ENCODE measurements at places on chromosomes 7 and 10.

DNA sequence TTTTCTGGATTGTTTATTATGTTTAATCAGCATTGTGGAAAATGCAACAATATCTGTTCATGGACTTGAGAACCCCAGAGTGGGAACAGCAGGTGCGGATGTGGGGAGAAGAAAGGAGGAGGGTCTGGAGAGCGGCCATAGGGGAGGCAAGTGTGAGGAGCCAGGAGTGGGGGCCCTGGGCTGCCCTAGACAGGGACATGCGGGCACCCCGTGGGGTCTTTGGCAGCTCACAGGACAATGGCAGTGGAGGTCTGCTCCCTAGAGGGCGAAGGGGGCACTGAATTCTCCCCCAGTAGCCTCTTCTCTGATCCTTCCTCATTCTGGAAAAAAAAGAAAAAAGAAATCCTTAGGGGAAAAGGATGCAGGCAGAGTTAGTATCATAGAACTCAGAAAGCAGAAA is 8.9 kb downstream of the TMEM176B start:
- DNase-seq = no peak

- no peak for DNase-seq
These were observed 655.9 kb downstream of the SDK1 start for GRCh38 chr7:3956949-3957348.

- DNase-seq = no peak
These were observed 191.9 kb downstream of the ETV1 start for GRCh38 chr7:13797545-13797944.

- DNase-seq = no peak
These were observed 20.7 kb downstream of the ABI1 start for GRCh38 chr10:26839966-26840627.

- DNase-seq = no peak
These were observed 2.5 kb upstream of the TMEM178B start for GRCh38 chr7:141071260-141071854.

DNA sequence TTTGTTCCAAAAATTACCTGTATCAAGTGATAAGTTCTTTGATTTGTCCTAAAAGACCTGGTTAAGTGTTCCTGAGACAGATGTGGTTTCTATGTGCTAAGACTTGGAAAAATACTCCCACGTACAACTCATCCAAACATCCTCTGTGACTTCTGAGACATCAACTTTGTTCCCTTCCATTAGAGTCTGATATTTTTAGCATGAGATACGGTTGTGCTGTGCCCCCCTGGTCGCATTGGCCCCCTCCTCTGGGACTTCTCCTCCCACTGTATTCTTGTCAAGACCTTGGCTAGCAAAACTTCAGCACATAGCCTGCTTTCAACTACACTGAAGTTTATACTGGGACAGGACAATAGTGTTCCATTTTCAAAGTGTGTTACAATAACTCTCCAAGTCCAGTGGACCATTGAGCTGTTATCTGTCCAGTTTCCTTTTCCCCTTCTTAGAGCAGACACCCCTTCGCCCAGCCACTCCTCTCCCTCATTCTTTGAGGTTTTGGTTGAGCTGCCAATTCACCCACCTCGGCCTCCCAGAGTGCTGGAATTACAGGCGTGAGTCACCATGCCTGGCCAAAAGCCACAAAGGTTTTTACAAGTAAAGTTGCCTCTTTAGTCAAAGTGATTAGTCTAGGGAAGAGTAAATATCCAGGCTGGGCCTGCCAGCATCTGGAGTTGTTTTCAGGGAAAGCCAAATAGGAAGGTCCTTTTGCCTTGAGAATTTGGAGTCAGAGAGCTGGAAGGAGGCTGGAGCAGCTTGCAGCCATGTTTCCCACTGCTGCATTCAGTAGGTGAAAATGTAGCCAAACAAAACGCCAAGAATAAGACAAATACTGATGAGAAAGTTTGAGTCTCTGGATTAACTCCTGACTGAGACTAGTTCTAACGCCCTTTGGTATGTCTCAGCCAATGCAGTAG is 17.8 kb upstream of the PDLIM1 start:
- no peak for DNase-seq

- no peak for DNase-seq
These were observed 991 bp downstream of the SEMA4G start for GRCh38 chr10:100970076-100970913.

DNA sequence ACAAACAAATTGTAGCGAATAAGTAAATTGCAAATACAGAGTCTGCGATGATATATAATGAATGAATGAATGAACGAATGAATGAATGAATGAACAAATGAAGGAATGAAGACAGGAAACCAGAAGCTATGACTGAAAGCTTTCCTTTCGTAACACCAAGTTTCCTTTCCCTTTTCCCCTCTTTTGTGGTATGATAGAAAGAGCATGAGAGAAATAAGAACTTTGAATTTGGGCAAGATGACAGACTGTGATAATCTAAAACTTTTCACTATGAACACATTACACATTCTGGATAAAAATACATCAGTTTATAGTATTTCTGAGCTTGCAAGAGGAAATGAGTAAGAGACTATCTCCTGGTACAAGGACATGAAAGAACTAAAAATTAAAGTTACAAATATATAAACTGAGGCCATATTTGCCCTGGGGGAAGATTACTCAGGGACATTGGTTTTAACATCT is 8.4 kb upstream of the UCN3 start:
- no peak for DNase-seq

DNA sequence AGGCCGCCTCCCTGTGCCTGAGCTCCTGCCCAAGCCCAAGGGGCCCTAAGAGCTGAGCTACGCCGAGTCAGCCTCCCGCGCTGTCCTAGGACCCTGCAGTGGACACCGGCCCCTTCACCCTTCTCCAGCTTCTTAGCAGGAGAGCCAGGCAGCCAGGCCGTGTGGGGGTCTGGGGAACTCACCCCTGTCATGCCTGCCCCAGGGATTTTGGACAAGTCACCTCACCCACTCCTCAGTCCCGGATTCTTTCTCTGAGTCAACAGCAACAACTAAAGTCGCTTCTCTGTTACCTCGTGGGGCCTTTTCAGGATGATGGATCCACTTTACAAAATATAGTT is 79.3 kb downstream of the MKI67 start:
- no peak for DNase-seq

DNA sequence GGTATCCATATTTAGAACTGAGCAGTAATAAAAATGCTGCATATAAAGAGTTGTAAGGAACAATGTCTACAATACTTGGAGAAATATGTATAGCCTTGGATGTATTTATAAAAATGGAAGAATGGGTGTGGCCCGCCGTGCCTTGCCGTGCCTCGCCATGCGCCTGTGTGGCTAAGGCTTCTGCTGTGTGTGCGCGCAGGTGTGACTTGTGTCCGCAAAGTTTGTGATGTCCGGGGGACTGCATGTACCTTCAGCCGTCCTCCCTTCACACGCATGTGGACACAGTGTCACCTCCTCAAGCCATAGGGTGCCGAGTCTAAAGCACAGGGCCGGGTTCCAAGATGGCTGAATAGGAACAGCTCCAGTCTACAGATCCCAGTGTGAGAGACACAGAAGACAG is 9.8 kb downstream of the SAMD9 start:
- no peak for DNase-seq

DNA sequence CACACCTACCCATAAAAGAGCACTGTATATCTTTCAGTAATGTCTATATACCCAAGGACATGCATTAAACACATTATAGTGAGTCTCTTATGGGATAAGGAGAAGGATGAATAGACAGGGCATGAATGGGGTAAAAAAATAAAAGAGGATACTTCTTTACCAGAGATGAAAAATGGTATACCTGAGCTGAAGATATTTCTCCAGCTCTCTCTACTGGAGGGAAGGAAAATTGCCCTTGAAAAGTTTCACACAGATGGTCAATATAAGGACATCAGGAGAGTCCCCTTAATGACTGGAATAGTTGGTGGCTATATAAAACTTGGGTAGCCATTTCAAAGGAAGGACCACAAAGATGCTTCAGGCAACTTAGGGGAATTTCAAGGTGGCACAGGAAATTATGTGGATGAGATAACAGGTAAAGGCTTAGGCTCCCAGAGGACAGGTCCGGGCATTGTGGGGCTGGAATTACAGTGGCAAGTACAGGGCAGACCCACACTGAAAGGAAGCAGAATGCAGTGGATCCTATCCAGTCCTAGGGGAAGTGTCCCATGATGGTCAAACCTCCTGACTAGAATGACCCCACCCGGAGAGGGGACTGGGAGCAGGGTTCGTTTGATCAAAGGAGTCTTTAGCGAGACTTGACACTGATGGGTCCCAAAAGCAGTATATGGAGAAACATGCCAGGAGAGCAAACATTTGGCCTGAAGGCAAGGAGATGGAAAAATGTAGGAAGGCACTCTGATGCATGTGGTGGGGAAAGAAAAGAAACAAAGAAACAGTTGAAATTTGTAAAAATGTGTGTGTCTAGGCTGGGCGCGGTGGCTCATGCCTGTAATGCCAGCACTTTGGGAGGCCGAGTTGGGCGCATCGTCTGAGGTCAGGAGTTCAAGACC is 35.6 kb downstream of the PLAU start:
- DNase-seq = no peak
